NCI-H1417 treated with DMSO at 0.1 percent for 48 hours (cell line): ENCODE measurements at places on chromosomes 7 and 10.

GRCh38 chr7:143514487-143514886, 36.8 kb downstream of the TAS2R41 start:
- DNase-seq, result no peak

- DNase-seq, result no peak
Measured at GRCh38 chr7:94616855-94617254, 39.1 kb downstream of the SGCE start.

DNA sequence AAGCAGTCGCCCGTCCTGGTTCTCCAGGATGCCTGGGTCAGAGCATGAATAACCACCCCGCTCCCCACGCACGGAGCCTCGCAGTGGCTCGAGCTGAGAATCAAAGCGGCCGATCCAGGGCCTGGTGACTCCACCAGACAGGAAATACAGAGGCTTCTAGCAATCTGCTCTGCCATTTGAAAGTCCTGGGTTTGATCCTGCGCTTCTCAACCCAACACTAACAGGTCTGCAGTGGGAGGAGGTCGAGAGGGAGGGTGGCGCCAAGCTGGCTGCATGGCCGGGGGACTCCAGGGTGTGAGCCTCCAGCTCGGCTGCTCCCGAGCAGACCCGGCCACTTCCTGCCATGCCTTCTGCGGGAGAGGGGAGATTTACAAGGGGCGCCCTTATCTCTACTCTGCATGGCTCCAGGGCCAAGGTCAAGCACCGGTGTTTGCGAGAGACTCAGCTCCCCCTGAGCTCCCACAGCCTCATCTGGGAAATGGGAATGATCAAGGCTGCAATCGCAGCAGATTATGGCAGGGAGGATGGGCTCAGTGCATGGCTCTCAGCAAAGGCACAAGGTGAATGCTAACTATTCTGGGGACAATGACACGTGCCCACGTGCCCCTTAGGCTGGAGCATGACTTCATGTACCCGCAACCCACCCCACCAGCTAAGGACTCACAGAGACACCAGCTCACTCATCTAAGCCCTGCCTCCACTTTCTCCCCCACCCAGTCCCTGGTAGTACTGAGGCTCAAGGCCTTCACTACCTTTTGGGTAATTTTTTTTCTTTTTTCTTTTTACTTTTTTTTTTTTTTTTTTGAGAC, 73.9 kb upstream of the TNRC18 start:
- DNase-seq, result no peak

- no peak for DNase-seq
Measured at GRCh38 chr7:45148653-45148973, 9.0 kb upstream of the RAMP3 start.

- peak; percentile 28 for DNase-seq
Measured at GRCh38 chr7:139775829-139776266, 1.9 kb downstream of the HIPK2 start.

DNA sequence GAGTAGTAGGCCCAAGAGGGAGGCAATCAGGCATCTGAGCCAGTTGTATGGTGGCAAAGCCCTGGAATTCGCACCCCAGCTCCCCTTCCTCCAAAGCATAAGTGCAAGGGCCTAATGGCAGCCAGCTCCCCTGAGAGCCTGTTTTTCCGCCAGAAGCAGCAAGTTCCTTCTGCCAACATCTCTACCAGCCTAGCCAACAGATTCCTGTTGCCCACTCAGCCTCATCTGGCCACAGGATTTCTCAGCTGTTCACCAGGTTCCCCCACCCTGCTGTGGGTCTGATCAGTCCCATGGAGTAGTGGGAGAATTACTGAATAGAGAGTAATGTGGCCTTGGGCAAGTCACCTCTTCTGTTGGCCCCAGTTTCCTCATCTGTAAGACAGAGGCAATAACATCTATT, 186.2 kb upstream of the PDE1C start:
- DNase-seq, result no peak

- DNase-seq, result no peak
Measured at GRCh38 chr10:97494151-97494550, 4.1 kb downstream of the MMS19 start.

- no peak for DNase-seq
Measured at GRCh38 chr7:141512597-141512996, 38.6 kb upstream of the AGK start.

- DNase-seq, result no peak
Measured at GRCh38 chr7:136549756-136550155, 318.7 kb upstream of the CHRM2 start.

- DNase-seq, result no peak
Measured at GRCh38 chr7:7565746-7566650, 686 bp upstream of the MIOS start.

DNA sequence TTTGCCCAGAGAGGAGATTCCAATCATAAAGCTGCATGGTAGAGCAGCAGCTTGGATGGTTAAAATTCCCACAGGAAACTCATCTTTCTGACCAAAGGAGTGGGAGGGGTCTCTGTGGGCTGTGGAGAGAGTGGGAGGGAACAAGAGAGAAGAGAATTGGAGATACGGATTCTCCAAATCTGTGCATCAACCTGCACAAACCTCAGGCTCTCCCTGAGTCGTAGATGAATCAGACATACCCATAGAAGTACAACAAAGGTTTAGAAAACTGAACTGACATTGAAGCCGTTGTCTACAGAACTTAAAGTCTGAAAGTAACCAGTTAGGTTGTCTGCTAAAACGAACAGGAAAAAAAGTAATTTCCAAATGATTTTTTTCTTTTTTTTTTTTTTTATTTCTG, 41.9 kb downstream of the CYCS start:
- DNase-seq, result no peak
